ENCODE measurements at places on chromosomes 6 and 20.

DNA sequence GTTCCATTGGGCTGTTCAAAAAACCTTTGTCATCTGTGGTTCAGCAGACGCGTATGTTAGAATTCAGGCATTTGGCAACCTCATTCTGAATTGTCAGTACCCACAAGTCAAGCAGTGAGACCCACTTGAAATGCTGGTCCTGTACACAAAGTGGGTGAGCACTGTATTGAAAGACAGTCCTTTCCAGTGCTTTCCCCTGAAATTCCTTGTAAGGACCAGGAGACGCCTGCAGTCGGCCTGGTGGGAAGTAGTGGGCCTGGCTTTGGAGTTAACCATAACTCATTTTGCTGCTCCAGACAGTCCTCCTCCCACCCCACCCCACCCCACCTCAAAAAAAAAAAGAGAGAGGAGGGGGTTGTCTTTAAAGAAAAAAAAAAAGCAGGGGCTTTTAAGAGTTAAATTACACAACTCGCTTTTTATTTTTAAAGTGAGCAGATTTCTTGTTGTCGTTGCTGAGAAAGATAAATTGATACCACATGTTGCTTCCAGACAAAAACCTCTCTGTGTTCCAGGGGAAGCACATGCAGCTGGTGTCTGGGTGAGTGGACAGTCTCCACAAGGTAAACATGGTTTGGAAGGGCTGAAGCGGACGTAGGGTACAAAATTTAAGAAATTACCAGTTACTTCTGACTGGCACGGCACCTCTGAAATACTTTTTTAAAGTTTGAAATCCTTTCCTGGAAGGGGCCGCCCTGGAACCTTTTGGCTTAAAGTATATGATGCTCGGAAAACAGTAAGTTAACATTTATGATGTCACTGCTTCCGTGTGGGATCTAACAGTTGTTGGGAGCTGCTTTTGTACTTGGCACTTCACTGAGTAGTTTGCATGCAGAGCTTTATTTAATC is 95.3 kb downstream of the FOXO3 start:
- DNase-seq, result no peak

DNA sequence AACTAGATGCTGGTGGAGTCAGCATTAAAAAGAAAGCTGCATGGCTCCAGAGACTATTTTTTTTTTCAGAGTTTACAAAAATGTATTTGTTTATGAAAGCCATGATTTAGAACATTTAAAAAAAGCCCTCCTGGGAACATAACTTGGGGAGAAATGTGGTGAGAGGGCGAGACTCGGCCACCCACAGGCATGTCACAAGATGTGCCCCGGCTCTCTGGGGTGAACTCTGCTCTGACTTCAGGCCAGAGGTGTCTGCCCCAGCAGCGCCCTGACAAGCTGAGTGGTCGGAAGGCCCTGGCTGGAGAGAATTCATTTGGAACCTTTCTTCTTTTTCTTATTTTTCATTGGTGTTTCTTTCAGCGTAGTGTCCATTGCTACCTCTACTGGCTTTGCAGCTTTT is 21.7 kb upstream of the RFPL4B start:
- DNase-seq, result no peak

DNA sequence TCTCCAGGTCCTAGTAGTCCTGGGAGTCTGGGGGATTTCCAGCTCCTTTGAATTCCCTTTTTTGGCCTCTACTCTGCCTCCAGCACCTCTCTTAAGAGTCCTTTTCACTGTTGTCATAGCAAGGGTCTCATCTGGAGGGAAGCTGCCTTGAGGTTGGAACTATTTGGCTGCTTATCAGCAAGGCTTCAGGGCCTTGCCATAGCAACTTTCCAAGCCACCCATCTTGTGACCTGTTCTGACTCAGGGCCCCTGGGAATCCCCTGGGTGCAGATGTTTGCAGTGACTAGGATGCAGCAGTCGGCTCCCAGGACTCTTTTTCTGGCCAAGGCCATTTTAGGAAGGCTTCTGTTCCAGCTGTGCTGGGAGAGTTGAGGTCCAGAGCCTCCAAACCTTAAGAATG is 12.4 kb downstream of the PKIG start:
- DNase-seq, result no peak

DNA sequence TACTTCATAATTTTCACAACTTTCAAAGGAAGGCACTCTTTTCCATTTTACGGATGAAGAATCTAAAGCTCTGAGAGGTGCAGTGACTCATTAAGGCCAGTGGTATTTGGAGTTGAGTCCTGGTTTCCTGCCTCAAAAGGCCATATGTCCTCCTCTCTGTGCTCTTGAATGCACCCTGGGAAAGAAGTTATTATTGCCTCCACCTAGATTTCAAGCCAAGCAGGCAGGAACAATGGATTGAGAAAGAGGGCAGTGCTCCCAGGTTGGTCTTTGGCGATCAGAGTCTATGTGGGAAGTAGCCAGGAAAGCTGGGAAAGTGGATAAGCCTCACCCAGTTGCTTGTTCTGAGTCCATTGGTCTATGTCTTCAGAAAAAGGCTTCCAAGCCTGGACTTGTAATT is 165.0 kb downstream of the MAFB start:
- no peak for DNase-seq

- no peak for DNase-seq
These were observed 341.3 kb downstream of the FOXA2 start for GRCh38 chr20:22243067-22243466.

DNA sequence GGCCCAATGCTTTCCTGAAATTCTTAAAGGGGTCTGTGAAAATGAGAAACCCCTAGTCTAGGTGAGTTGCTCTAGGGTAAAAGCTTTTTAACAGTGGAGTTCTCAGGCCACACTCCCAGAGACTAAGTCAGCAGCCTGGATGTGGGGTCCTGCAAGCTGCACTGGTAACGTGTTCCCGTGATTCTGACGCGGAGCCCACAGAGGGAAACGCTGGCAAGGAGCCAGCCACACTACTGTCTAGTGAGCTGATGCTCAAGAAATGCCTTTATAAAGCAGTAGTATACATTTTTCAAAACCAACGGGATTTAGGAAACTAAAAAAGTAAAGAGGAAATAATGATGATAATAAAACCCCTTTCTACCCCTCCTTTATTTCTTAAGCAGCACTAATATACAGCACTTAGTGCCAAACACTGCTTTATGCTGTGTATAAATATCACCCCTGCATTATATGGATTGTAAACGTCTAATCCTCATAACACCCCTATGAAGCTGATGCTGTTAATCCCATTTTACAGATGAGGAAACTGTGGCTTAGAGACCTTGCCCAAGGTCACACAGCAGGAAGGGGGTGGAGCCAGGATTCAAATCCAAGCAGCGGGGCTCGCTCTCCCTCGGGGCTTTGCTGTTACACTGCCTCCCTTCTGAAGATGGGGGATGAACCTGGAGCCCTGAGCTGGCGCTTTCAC is 25.0 kb downstream of the KCNK15 start:
- no peak for DNase-seq

DNA sequence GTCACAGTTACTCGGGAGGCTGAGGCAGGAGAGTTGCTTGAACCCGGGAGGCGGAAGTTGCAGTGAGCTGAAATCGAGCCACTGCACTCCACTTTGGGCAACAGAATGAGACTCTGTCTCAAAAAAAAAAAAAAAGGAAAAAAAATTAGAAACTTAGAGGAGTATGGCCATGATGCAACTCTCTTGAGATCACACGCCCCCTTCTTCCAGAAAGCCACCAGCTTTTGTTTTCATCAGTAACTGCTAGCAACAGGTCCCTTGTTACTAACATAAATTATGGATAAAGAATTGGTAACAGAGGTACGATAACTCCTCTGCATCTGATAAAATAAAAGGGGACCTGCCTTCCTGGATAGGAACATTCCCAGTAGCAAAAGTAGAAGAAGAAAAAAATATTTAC is 308.2 kb downstream of the CD83 start:
- no peak for DNase-seq

DNA sequence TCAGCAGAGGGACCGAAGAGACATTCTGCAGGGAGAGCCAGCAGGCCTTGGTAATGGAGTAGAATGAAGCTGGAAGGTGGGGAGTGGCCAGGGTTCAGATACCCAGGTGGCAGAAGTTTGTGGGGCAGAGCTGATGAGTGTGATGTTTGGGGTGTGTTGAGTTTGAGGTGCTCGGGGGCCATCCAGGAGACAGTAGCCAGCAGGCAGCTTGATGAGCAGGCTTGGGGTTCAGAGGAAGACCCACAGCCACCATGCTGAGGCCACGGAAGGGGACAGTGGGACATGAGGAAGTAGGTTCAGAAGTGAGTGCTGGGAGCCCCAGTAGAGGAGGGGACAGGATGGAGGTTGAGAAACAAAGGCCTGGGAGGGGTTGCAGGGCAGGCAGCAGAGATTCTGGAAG is 11.1 kb upstream of the FOXS1 start:
- no peak for DNase-seq

DNA sequence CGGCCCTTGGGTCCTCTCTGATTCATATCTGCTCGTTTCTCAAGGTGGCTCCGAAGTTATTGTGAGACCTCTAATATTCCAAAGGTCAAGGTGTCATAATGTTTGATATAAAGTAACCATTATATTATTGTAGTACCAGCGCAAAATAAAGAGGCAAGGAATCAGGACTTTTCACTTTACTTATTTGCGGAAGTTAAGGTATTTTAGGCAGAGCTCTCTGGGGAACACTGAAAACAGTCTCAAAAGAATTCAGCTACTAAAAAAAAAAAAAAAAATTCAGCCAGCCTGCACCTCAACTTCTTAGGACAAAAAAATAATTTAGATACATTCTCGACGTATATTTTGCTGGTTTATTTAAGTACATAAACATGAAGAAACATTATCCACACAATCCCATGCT is 2.4 kb downstream of the OSER1 start:
- DNase-seq, result no peak

Data from stimulated activated effector memory CD8-positive, alpha-beta T cell treated with anti-CD3 and anti-CD28 coated beads, Interleukin-12 subunit alpha, Interleukin-12 subunit beta, amount 100 ng/mL, for 72 hours (primary cell).